ENCODE measurements at places on chromosomes 12 and 14.
A peak's percentile ranks its signal among the peaks of the same experiment; 100 is the strongest.

- DNase-seq, result no peak
Observed at GRCh38 chr12:54262403-54262925, 17.5 kb downstream of the CBX5 start.

DNA sequence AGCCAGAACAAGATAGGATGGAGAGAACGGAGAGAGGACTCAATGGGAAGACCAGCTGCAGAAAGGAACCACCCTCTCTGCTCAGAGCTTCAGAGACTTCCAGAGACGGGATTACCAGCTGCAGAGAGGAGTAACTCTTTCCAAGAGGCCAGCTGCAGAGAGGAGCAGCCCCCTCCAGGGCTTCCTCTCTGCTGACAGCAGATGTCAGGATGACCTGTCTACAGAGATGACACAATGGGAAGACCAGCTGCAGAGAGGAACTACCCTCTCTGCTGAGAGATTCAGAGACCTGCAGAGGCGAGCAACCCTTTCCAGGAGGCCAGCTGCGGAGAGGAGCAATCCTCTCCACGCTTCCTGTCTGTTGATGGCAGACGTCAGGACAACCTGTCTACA, 61.8 kb downstream of the KLRG1 start:
- DNase-seq, result no peak

- DNase-seq, result no peak
Observed at GRCh38 chr14:21937996-21938395, 264.4 kb upstream of the OR4E1 start.

DNA sequence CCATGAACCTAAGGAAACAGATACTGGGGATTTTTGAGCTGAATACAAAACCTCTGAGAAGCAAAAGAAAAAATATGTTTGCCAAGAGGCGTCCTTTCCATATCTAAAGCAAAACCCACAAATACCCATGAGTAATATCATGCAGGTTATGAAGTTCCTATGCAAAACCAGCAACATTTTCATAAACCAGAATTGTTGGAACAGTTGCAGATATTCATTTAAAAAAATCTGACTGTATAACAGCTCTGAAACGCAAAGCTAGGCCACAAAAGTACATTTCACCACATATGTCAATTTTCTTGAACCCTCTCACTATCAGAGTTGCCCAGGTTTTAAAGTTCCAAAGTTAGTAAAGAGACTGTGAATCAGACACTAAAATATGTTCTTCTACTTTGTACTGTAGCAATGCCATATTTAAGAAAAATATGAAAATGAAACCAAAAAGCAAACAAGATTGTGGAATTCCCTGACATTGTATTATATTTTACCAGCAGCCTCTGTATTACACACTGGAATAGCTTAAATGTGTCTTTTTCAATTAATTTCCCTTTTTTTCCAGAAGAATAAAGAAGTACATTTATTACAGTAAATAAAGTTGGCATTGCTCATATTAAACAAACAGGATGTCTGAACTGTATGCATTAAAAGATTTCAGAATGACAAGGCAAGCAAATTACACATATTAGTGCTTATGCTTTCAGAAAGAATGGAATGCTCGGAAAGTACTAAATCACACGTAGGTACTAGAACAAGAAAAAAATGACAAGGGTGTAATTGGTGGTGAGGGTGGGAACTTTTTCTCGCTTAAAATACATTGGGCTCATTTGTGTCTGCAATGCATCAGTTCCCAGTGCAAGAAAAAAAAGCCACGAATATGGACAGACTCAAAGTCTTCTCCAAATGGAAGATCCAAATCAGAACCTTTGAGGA, 33.6 kb upstream of the HIF1A start:
- DNase-seq, result no peak

DNA sequence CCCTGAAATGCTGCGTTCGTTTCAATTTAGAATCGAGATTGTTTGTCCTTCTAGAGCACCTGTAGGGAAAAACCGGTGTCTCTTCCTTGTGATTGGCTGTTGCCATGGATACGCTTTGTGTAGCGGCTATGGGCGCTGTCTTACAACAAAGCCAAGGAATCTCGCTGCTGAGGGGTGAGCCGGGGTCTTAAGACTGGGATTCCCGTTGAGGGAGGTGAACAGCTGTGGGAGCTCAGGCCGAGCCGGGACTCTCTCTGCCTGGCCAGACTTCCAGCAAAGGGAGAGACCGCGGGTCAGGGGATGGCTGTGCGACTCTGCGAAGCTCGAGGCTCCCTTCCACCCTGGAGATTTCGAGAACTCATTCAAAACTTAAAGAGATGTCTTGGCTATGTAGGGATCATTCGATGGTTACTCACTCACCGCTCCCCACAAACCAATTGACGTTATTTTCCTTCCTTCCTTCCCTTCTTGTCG, at the start of the genes LRRIQ1 and TSPAN19:
LRRIQ1 (plus strand) TSS at position 118 of the 474 bp plus-strand sequence. CDS start 1,826 bp downstream, outside the sequence.
TSPAN19 (minus strand) TSS at position 44 of the 474 bp plus-strand sequence. CDS start 6,331 bp downstream, outside the sequence.
- DNase-seq, result peak; percentile 0

- no peak for DNase-seq
Observed at GRCh38 chr12:90969346-90969745, 14.4 kb upstream of the CCER1 start.

DNA sequence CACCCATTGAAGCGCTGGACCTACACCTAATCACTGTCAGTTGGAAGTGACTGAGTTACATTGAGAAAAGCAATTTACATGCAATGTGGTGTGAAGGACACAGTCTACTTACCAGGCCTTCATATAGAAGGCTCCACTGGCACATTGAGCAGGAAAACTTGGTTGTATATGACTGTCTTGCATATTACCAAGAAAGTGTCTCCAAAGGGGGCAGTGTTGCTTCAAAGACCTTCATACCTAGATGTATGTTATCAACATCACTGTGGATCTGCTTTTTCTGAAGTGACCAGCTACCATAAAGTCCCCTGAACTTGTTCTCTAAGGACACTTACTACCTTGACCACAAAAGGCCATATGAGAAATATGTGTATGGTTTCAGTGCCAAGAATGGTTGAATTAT, 64.1 kb downstream of the NELL2 start:
- no peak for DNase-seq

GRCh38 chr12:110270125-110270962, 10.7 kb upstream of the ATP2A2 start:
- no peak for DNase-seq

DNA sequence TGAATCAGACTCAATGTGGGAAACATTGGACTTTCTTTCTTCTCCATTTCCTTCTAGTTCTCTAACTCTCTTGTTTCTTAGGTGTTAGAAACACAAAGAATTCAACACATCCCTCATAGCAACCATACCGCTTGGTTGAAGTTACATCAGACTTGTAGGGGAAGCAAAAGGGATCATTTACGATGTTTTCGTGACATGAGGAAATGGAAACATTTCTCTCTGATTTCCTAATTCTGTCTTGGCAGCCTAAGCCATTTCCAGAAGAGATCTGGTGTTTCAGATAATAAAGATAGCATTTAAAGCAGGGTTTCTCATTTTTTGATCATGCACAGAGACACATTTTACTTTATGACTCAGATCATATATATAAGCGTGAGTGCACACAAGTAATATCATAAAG, 202.0 kb downstream of the TMEM132C start:
- no peak for DNase-seq

DNA sequence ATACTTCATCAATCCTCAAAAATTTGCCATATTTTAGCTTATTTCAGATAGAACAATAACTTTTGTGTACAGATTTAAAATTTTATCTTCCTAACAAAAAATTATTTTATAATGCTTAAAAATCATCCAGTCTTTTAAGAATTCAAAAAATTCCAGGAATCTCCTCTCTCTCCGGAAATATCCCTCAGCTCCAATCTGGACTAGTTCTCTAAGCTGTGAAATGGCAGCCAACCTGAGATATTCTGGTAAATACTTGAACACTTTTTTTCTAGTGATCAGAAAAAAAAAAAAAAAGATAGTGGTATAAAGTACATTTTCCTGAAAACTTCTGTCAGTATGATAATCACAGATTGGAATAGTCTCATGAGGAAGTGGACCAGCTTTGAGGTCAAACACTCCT, 57.6 kb downstream of the SSPN start:
- DNase-seq, result no peak

GRCh38 chr12:96400631-96401075, 414 bp upstream of the CDK17 start:
- DNase-seq, result no peak

DNA sequence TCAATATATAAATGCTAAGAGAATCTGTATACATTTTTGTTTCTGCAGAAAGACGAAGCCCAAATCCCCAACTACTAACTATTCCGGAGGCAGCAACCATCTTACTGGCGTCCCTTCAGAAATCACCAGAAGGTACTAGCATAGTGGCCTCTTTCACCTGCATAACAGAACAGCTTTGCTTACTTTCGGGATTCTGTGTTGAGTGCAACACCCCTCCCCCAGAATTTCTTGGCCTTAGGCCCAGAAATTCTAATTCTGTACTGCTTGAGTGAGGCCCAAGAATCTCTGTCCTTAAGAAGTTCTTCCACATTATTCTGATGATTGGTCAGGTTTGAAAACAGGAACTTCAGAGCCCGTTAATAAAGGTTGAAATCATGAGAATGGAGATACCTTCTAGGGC, 2.9 kb downstream of the SPX start:
- DNase-seq, result no peak

GRCh38 chr12:98421316-98421715, 94.1 kb upstream of the TMPO start:
- DNase-seq, result no peak

- DNase-seq, result no peak
Observed at GRCh38 chr12:101082706-101083105, 127.3 kb downstream of the SLC5A8 start.

DNA sequence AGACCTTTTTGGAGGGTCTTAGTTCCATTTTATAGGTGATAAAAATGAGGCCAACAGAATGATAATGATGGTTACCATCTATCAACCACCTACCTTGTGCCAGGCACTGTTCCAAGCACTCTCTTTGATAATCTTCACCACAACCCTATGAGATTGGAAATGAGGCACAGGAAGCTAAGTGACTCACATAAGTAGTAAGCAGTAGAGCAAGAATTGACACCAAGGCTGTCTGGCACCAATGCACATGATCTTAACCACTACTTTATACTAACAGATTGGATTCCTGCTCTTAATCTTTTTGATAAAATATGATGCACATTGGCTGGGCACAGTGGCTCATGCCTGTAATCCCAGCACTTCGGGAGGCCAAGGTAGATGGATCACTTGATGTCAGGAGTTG, 91.4 kb downstream of the DRAM1 start:
- DNase-seq, result no peak

- no peak for DNase-seq
Observed at GRCh38 chr12:132772606-132773005, 11.0 kb upstream of the ANKLE2 start.

DNA sequence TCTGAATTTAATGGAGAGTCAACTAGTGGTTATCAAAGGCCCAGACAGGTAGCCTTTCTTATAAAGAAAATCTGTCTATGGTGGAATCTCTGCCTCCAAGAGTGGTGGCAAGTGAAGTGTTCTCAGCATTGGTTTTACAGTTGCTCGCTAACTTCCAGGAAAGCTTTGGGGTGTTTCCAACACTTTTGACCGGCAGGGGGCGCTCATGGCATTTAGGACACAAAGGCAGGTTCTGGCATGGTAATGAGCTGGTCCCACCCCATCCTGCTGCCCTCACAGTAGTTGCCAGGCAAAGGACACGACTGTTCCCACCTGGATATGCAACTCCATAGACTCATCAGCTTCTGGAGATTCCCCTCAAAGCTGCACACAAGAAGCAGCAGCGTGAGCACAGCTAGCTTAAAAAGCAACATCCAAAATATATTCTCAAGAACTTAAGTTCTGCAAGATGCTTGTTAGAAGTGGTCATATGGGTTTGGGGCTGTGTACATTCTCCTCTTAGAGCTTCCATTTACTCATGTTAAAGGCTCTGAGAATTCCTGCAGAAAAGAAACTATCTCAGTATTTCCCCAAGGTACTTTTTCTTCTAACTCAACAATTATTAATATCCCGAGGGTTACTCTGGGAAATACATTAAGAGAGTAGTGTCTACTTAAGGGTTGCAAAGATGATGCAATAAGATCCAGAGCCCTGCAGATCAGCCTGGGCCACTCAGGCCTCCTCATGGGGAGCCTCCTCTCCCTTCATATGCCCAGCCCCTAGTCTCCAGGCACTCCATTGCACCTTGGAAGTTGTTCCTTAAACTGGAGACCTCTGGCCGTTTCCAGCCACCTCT, 14.8 kb downstream of the PROX2 start:
- peak; percentile 36 for DNase-seq

GRCh38 chr14:71270111-71270510, 362.9 kb downstream of the PCNX1 start:
- no peak for DNase-seq

GRCh38 chr12:110182281-110182680, 58.1 kb downstream of the IFT81 start:
- DNase-seq, result no peak

GRCh38 chr12:113831016-113831415, 135.1 kb downstream of the RBM19 start:
- DNase-seq, result no peak

- DNase-seq, result no peak
Observed at GRCh38 chr12:7150841-7151240, 20.7 kb downstream of the CLSTN3 start.

- no peak for DNase-seq
Observed at GRCh38 chr14:65032319-65032718, 45.6 kb downstream of the FNTB start.

DNA sequence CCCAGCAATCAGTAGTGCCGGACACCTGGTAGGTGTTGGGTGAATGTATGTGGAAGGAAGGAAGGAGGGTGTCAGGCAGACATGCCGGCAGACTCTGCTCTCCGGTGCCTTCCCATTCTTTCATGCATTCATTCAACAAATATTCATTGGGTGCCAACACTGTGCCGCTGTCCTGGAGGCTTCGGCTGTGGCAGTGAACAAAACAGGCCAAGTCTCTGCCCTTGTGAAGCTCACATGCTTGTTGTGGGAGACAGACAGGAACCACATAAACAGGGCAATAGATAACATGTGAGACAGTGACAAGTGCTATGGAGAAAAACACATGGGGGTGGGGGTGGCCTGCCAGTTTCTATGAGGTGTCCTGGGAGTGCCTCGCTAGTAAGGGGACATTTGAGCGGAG, 56.5 kb upstream of the ATF1 start:
- no peak for DNase-seq

GRCh38 chr14:92900660-92901059, 22.3 kb upstream of the CHGA start:
- no peak for DNase-seq

DNA sequence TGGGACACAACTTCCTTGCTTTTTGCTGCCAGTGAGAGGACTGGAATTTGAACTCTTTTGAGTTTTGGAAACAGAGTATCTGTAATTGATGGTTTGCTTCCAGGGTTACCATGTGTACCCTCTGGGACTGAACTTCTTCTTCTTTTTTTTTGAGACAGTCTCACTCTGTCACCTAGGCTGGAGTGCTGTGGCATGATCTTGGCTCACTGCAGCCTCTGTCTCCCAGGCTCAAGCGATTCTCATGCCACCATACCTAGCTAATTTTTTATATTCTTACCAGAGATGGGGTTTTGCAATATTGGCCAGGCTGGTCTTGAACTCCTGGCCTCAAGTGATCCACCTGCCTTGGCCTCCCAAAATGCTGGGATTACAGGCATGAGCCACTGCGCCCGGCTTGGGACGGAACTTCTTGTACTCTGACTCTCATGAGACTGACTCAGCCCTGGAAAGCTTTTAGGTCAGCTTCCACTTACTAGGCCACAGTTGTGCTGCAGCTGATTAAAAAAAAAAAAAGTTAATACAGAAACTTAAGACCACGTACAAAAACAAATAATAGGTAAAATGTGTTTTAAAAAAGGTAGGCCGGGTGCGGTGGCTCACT, 15.8 kb downstream of the SEL1L start:
- DNase-seq, result no peak

Measured in GM12892 (cell line).